ENCODE measurements at places on chromosomes 7 and 10. TPM values are rescaled to one million over a fixed set of nuclear protein-coding genes. Genes with fewer than 3 reads are reported as not detected.
A peak's percentile ranks its signal among the peaks of the same experiment; 100 is the strongest.

DNA sequence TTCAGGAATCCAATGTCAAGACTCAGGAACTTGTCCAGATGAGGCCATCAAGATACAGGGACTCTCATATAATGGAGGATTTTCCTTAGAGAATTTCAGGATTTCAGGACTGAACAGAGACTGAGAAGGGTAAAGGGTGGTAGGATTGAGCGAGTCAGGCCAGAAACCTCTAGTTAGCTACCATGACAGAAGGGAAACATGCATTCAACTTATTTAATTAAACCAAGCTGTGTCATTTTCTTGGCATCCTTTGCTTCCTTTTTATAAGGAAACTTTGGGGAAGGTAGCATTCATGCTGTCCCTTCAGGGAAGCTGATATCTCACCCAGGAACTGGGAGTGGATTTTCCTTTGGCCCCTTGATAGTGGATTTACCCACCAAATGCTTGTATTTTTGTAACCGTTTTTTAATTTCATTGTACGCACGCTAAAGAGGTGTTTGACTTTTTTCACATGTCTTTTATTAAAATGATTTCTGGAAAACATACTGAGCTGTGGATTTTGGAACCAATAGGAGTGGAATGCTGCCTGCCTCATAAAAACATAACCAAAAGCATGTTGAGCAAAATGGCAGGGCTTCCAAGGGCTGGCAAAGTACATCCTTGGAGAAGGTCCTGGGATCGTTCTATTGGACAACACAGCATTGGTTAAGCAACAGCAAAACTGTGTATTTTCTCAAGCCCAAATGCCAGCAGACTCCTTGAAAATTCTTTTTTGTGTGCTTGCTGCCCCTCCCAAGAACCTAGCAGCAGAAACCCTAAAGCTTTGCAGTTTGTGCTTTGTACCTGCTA, 104.5 kb downstream of the CXCL12 start:
- DNase-seq: no peak
- no peak overlapping the region for H3K4me3 ChIP-seq
- H3K4me1 ChIP-seq: no peaks in the 10 kb centered on the region
- no peaks in the 10 kb centered on the region for H3K36me3 ChIP-seq
- H3K27me3 ChIP-seq: 0 out of 2 replicates have a peak, but pooled peaks cover 4% of the 10 kb centered on the region

DNA sequence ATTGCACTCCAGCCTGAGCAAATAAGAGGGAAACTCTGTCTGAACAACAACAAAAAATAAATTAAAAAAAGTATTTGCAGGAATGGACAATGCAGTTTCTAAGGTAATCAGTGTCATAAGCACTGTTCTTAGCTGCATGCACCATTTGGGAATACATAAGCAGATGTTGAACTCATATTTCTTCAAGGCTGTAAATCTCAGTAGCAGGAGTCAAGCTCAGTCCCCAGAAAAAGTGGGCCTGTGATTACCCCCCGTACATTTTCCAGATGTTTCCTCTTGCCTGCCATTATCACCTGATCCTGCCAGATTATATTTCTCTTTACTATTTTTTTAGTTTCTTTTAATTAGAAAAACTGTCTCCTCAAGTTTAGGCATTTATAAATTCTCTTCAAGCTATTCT, 667.6 kb upstream of the ANKRD30A start:
- no peak overlapping the region for H3K4me3 ChIP-seq
- no peaks in the 10 kb centered on the region for H3K4me1 ChIP-seq
- DNase-seq: no peak
- H3K27ac ChIP-seq: no peak overlapping the region

DNA sequence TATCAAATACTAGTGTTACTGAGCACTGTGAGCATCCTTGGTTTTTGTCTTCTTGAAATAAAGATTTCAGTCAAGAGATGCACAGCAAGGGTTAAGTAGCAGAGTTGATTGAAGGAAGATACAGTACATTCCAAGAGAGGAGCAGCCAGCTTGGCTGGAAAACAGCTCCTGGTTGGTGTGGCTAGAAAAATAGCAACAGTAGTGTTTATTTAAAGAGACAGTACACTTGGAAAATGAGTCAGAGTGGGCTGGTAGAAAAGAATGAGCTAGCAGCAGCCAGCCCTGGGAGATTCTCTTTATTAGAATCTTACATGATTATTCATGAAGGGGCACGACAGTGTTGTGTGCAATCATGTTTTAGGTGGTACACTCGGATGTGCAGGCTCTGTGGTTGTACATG, 1016.4 kb upstream of the SORCS1 start:
- H3K4me3 ChIP-seq: no peak overlapping the region
- no peak for DNase-seq
- H3K36me3 ChIP-seq: no peaks in the 10 kb centered on the region

- peaks cover 16% of the 10 kb centered on the region for H3K4me1 ChIP-seq
- no peaks in the 10 kb centered on the region for H3K27me3 ChIP-seq
- peak; percentile 71 for DNase-seq
- no peak overlapping the region for H3K4me3 ChIP-seq
Observed at GRCh38 chr7:32658034-32658433, 162.7 kb downstream of the AVL9 start.

DNA sequence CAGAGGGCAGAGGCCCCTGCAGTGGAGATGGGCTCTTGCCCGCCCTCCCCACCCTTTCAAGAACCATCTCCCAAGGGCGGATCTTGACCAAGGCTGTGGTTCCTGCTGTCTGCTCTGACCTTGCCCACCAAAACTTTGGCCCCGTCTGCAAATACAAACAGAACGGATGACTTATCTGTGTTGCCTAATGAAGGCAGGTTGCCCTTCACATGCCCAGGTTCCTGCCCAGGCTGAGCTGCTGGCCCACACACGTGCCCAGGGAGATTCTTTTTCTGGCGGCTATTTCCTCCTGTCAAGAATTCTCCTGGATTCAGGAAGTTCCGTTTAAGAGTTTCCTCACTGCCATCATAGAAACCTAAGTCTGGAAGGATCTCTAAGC, 78.3 kb downstream of the PROSER2 start:
- H3K4me3 ChIP-seq: no peak overlapping the region
- H3K4me1 ChIP-seq: peaks cover 32% of the 10 kb centered on the region
- H3K27me3 ChIP-seq: no peaks in the 10 kb centered on the region
- no peak overlapping the region for H3K27ac ChIP-seq
- DNase-seq: no peak
- H3K36me3 ChIP-seq: no peaks in the 10 kb centered on the region

GRCh38 chr10:63670291-63670898, 149.2 kb downstream of the REEP3 start:
- H3K4me3 ChIP-seq: no peak overlapping the region
- no peak for DNase-seq
- 0 out of 2 replicates have a peak, but pooled peaks cover 7% of the 10 kb centered on the region for H3K4me1 ChIP-seq
- H3K27ac ChIP-seq: no peak overlapping the region

- no peak overlapping the region for H3K4me3 ChIP-seq
- no peak for DNase-seq
- no peak overlapping the region for H3K27ac ChIP-seq
- H3K36me3 ChIP-seq: peaks cover 7% of the 10 kb centered on the region
Observed at GRCh38 chr7:40000734-40001315, 50.8 kb downstream of the CDK13 start.

DNA sequence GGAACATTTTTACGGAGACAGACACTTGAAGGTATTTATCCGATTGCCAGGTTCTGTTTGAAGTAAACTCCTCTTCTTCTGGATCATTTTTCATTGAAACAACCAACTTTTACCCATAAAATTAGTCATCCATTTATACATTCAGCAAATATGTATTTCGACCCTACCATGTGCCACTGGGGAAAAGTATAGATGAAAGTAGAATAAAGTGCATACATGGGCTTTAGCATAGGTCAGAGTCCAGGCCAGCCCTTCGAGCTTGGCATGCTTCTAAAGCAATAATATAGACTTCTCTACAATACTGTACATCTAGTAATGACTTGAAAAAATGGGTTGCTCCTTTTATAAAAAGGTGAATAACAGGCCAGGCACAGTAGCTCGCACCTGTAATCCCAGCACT, 10.1 kb downstream of the SLC25A16 start:
- H3K36me3 ChIP-seq: no peaks in the 10 kb centered on the region
- no peak overlapping the region for H3K27ac ChIP-seq
- no peaks in the 10 kb centered on the region for H3K27me3 ChIP-seq
- no peak overlapping the region for H3K4me3 ChIP-seq

DNA sequence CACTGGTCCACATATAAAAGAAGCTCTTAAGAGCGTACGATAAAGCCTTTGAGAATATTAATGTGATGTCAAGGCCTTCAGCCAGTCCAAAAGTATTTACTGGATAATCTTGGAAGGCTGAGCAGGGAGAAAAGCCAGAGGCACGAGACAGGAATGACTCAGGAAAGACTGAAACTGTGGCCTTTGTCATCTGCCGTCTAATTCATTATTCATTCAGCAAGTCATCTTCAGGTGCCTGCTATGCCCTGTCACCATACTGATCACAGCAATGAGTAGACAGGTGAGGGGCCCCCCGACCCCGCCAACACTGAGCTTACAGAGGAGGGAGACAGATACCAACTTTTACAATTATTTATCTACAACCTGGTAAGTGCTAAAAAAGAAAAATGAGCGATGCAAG, 78.9 kb downstream of the VOPP1 start:
- H3K4me3 ChIP-seq: no peak overlapping the region
- no peak for DNase-seq
- H3K27ac ChIP-seq: no peak overlapping the region
- no peaks in the 10 kb centered on the region for H3K4me1 ChIP-seq
- H3K36me3 ChIP-seq: peaks cover 31% of the 10 kb centered on the region
- no peaks in the 10 kb centered on the region for H3K27me3 ChIP-seq

The TUBGCP2 gene
- 52.8 TPM for total RNA-seq

DNA sequence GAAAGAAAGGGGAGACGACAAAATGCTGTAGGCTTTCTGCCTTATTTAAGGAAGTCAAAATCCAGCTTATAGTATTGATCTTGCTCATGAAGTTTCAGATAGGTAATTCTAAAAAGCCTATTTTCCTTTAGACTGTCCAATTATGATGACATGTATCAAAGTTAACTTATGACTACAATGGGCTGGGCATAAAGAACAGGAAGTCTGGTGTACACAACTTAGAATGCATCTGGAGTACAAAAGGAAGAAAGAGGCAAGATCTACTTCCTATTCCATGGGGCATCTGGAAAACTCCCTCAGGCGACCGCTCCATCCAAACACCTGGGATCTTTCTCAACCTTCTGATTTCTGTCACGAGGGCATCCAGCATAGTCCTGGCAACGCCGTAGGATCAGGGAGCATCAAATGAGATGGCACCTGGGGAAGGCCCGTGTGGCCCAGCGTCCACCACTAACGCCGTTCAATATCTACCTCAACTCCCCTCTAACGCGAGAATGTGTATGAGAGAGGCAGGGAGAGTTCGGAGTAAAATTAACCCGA, 512 bp downstream of the FAM24B start:
- H3K27me3 ChIP-seq: no peaks in the 10 kb centered on the region
- peak overlapping the region; percentile 75 for H3K27ac ChIP-seq
- peak; percentile 36 for DNase-seq
- H3K4me1 ChIP-seq: peaks cover 16% of the 10 kb centered on the region
- H3K36me3 ChIP-seq: no peaks in the 10 kb centered on the region
- H3K4me3 ChIP-seq: peak overlapping the region; percentile 85

- DNase-seq: peak; percentile 15
- H3K4me1 ChIP-seq: no peaks in the 10 kb centered on the region
- H3K27me3 ChIP-seq: no peaks in the 10 kb centered on the region
- H3K4me3 ChIP-seq: no peak overlapping the region
- H3K27ac ChIP-seq: no peak overlapping the region
Observed at GRCh38 chr7:105196473-105196872, 182.5 kb downstream of the KMT2E start.

The NFE2L3 gene
- total RNA-seq: 44.2 TPM

- peaks cover 28% of the 10 kb centered on the region for H3K4me1 ChIP-seq
- peak; percentile 57 for DNase-seq
Observed at GRCh38 chr10:69426376-69426727, 9.6 kb upstream of the TACR2 start.

DNA sequence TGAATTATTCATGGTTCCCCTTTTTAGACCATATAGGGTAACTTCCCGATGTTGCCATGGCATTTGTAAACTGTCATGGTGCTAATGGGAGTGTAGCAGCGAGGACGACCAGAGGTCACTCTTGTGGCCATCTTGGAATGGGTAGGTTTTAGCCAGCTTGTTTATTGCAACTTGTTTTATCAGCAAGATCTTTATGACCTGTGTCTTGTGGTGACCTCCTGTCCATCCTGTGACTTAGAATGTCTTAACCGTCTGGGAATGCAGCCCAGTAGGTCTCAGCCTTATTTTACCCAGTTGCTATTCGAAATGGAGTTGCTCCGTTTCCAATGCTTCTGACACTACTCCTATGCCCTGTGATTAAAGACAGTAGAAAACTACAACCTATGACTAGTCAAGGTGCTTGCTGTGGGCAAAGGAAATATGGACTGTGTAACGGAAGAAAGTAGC, 18.8 kb upstream of the PAXIP1 start:
- peaks cover 71% of the 10 kb centered on the region for H3K27me3 ChIP-seq
- no peaks in the 10 kb centered on the region for H3K4me1 ChIP-seq
- no peaks in the 10 kb centered on the region for H3K36me3 ChIP-seq
- DNase-seq: no peak
- no peak overlapping the region for H3K27ac ChIP-seq

GRCh38 chr10:43958964-43959363, 310.3 kb upstream of the ZNF32 start:
- H3K4me3 ChIP-seq: no peak overlapping the region
- no peak overlapping the region for H3K27ac ChIP-seq
- no peaks in the 10 kb centered on the region for H3K4me1 ChIP-seq
- DNase-seq: no peak
- peaks cover 55% of the 10 kb centered on the region for H3K27me3 ChIP-seq

GRCh38 chr10:34520084-34520483, 295.0 kb downstream of the PARD3 start:
- peak overlapping the region; percentile 32 for H3K27ac ChIP-seq
- H3K36me3 ChIP-seq: no peaks in the 10 kb centered on the region
- no peak overlapping the region for H3K4me3 ChIP-seq
- peak; percentile 71 for DNase-seq
- no peaks in the 10 kb centered on the region for H3K27me3 ChIP-seq
- H3K4me1 ChIP-seq: peaks cover 13% of the 10 kb centered on the region

DNA sequence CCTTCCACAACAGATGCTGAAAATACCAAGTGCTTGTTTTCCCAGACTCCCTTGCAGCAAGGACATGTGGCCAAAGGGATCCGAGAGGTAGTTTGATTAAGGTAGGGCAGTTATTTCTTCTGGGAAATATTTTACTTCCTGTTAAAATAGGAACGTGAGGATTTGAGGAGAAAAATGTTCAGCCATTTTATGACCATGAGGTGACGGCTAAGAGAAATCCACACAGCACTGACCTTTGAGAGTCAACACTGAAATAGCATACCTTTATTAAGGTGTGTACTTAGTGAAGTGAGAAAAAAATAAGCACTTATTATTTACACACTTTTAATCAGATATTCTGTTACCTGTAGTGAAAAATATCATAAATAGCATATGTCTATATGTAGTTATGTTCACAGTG, 133.9 kb downstream of the PPP1R3A start:
- H3K4me1 ChIP-seq: no peaks in the 10 kb centered on the region
- H3K4me3 ChIP-seq: no peak overlapping the region
- no peaks in the 10 kb centered on the region for H3K36me3 ChIP-seq
- H3K27ac ChIP-seq: no peak overlapping the region
- DNase-seq: no peak
- no peaks in the 10 kb centered on the region for H3K27me3 ChIP-seq

- H3K36me3 ChIP-seq: no peaks in the 10 kb centered on the region
- H3K27ac ChIP-seq: no peak overlapping the region
- H3K4me3 ChIP-seq: no peak overlapping the region
- 0 out of 2 replicates have a peak, but pooled peaks cover 7% of the 10 kb centered on the region for H3K4me1 ChIP-seq
- no peaks in the 10 kb centered on the region for H3K27me3 ChIP-seq
Observed at GRCh38 chr7:76430836-76431235, 6.1 kb downstream of the ZP3 start.

All from PC-9 (cell line).